ENCODE measurements at places on chromosomes 6 and 20. TPM values are rescaled to one million over a fixed set of nuclear protein-coding genes. Genes with fewer than 3 reads are reported as not detected.

GRCh38 chr6:131831392-131831791 lies 23.6 kb downstream of the ENPP1 start:
- no peaks in the 10 kb centered on the region for H3K4me1 ChIP-seq
- H3K27me3 ChIP-seq, result no peaks in the 10 kb centered on the region
- DNase-seq, result no peak
- no peak overlapping the region for H3K27ac ChIP-seq

- H3K4me3 ChIP-seq, result no peak overlapping the region
- no peaks in the 10 kb centered on the region for H3K36me3 ChIP-seq
- no peaks in the 10 kb centered on the region for H3K4me1 ChIP-seq
Measured at GRCh38 chr6:73104921-73105320, 120.4 kb downstream of the KHDC1L start.

DNA sequence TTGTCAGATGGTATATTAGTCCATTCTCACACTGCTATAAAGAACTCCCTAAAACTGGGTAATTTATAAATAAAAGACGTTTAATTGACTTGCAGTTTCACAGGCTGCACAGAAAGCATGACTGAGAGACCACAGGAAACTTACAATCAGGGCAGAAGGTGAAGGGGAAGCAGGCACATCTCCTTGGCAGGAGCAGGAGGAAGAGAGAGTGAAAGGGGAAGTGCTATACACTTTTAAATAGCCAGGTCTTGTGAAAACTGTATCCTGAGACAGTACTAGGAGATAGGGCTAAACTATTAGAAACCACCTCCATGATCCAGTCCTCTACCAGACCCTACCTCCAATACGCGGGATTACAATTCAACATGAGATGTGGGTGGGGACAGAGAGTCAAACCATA lies 193.9 kb upstream of the KCNG1 start:
- H3K4me1 ChIP-seq, result no peaks in the 10 kb centered on the region
- no peak overlapping the region for H3K4me3 ChIP-seq
- H3K27me3 ChIP-seq, result no peaks in the 10 kb centered on the region
- H3K27ac ChIP-seq, result no peak overlapping the region
- no peak for DNase-seq

The POPDC3 gene
- total RNA-seq, result not detected
